ENCODE measurements at places on chromosomes 6 and 20.

- DNase-seq = no peak
These were observed 582.4 kb downstream of the CDH26 start for GRCh38 chr20:60540591-60540990.

GRCh38 chr6:15549371-15549770, 113.5 kb downstream of the DTNBP1 start:
- DNase-seq = no peak

DNA sequence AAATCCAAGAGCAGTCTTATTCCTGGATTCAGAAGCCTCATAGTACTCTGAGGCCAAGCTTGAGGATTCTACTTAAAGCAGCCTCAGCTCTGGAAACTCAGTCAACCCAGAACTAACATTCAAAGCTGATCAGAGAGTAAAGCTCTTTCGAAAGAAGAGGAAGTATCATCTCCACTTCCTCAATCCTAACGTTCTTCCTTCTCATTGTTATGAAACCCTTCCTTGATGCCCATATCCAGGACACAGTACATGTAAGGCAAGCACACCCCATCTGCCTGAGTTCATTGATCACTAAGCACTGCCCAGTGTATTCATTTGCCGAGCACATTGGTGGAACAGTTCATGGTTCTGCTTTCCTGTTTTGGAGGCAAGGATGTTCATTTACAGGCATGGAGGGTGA, at the start of gene IPCEF1:
Gene IPCEF1, minus strand, starts transcription at position 114 of the 400 bp plus-strand sequence. CDS start 90,856 bp downstream, outside the sequence.
- DNase-seq = no peak

DNA sequence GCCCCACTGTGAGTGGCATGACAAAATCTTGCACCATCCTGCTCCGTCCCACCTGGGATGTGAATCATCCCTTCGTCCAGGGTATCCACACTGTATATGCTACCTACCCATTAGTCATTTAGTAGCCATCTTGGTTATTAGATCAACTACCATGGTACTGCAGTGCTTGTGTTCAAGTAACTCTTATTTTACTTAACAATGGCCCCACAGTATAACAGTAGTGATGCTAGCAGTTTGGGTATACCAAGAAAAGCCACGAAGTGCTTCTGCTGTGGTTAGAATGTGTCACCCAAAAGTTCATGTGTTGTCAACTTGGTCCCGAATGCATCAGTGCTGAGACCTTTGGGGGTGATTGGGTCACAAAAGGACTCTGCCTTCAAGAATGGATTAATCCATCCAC, 11.7 kb downstream of the OSER1 start:
- no peak for DNase-seq

- DNase-seq = no peak
These were observed 997 bp upstream of the FBXO30 start for GRCh38 chr6:145815309-145816274.

All from central memory CD8-positive, alpha-beta T cell (primary cell).